ENCODE measurements at places on chromosomes 1 and 21. TPM values are rescaled to one million over a fixed set of nuclear protein-coding genes. Genes with fewer than 3 reads are reported as not detected.
A peak's percentile ranks its signal among the peaks of the same experiment; 100 is the strongest.

DNA sequence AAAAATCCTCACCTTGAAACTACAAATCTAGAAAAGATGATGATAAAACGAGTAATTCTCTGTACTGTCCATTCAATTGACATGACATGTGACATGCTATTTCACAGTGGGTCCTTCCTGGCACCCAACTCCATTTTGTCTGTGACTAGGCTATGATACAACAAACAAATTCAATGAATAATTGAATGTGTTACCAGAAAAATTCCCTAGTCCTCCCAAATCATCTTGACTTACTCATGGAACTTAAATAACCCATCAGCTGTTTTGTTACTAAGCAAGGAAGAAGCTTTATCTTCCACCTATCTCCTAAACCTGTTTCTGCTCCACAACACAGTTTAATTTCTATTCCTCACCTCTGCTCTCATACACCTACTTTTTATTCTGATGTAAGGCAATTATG, 30.4 kb downstream of the B3GALNT2 start:
- peaks cover 12% of the 10 kb centered on the region for H3K36me3 ChIP-seq
- H3K4me1 ChIP-seq, result peaks cover 5% of the 10 kb centered on the region
- no peak for DNase-seq
- no peaks in the 10 kb centered on the region for H3K27me3 ChIP-seq

DNA sequence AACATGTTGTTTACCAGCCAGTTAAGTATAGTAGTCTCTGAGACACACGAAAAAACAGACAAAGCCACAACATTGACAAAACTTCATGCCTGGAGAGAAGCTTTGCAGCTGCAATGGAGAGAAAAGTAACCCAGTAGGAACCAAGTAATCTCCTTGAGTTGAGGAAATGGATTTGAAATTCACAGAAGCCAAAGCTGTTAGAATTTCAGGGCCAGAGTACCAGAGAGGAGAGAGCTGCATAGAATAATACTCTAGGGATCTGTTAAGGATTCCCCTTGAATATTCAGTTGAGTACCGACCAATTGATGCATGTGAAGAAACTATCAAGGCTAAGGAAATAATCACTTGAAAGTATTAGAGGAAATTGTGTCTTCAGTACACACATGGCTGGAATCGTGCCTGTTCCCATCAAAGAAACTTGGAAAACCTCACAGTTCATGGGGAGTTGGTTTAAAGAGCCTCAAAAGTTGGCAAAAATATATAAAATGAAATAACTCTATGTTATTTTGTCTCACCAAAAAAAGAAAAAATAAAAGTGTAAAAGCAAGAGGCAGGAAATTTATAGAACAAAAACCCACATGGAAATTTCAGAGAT, 324.0 kb upstream of the NEGR1 start:
- no peaks in the 10 kb centered on the region for H3K4me1 ChIP-seq
- peaks cover 18% of the 10 kb centered on the region for H3K27me3 ChIP-seq
- H3K36me3 ChIP-seq, result no peaks in the 10 kb centered on the region
- DNase-seq, result no peak
- no peak overlapping the region for H3K4me3 ChIP-seq

DNA sequence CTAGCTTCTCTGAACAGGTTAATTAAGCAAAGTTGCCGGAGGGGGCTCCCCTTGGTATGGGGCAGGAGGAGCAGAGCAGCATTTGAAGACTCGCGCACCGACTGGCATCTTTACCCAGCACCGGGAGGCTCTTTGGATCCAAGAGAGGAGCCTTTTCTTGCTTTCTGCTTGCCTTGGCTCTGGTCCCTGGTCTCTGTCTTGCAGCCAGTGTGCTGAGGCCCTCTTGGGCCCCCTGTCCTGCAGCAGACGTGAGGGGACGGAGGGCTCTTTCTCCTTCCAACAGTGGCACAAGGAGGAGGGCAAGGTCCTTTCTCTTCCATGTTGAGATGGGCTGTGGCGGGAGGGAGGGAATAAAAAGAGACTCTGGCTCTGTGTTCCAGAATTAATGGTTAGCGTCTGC, 45.6 kb downstream of the ZBTB18 start:
- H3K4me1 ChIP-seq, result peaks cover 31% of the 10 kb centered on the region
- no peak overlapping the region for H3K4me3 ChIP-seq
- H3K27ac ChIP-seq, result no peak overlapping the region
- DNase-seq, result no peak
- no peaks in the 10 kb centered on the region for H3K27me3 ChIP-seq
- H3K36me3 ChIP-seq, result no peaks in the 10 kb centered on the region

DNA sequence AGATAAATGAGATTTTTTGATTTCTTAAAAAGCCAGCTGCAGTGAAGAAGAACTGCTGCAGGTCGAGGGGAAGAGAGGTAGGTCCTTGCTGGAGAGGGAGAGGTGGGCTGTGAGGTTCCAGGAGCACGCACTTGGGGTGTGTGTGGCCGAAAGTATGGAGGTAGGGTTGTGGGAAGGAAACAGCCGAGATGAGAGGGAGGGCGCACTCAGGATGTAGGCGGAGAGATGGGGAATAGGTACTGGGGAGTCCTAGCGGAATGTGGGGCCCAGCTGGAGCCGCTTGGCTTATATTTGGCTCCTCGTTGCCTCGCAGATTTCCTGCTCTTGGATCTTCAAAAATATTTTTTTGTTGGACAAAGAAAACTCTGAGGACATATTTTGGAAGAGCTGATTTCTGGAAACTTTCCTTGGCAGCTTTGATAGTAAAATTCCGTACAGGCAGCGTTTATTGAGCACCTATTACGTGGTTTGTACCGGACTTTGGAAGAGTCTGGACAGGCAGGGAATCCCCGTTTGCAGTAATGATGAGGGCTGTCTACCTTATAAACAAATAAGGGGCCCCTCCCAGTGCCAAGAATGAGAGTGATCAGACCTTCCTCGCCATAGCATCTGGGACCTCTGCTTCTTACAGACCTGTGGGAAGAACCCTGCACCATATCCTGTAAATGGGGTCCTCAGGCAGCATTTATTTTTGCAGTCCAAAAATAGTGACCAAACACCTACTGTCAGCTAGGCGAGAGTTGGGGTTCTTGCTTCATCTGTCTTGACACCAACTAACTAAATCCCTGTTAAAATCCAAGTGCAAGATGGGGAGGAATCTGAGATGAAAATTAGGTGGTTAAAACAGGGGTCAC, 1.5 kb downstream of the LRRC8D start:
- no peaks in the 10 kb centered on the region for H3K36me3 ChIP-seq
- peak overlapping the region; percentile 77 for H3K4me3 ChIP-seq
- no peak for DNase-seq
- peaks cover 21% of the 10 kb centered on the region for H3K4me1 ChIP-seq
- no peaks in the 10 kb centered on the region for H3K27me3 ChIP-seq

GRCh38 chr1:173864179-173864867, 3.5 kb downstream of the GAS5 start:
- DNase-seq, result no peak
- H3K4me3 ChIP-seq, result peak overlapping the region; percentile 91
- H3K27me3 ChIP-seq, result no peaks in the 10 kb centered on the region
- peak overlapping the region; percentile 51 for H3K27ac ChIP-seq

- no peak for DNase-seq
- no peaks in the 10 kb centered on the region for H3K27me3 ChIP-seq
- H3K36me3 ChIP-seq, result no peaks in the 10 kb centered on the region
- no peak overlapping the region for H3K4me3 ChIP-seq
Measured at GRCh38 chr1:116697548-116698243, 30.2 kb upstream of the IGSF3 start.

GRCh38 chr1:113178522-113178921, 105.5 kb downstream of the LRIG2 start:
- no peak overlapping the region for H3K4me3 ChIP-seq
- no peaks in the 10 kb centered on the region for H3K36me3 ChIP-seq
- no peak for DNase-seq
- peaks cover 40% of the 10 kb centered on the region for H3K27me3 ChIP-seq

DNA sequence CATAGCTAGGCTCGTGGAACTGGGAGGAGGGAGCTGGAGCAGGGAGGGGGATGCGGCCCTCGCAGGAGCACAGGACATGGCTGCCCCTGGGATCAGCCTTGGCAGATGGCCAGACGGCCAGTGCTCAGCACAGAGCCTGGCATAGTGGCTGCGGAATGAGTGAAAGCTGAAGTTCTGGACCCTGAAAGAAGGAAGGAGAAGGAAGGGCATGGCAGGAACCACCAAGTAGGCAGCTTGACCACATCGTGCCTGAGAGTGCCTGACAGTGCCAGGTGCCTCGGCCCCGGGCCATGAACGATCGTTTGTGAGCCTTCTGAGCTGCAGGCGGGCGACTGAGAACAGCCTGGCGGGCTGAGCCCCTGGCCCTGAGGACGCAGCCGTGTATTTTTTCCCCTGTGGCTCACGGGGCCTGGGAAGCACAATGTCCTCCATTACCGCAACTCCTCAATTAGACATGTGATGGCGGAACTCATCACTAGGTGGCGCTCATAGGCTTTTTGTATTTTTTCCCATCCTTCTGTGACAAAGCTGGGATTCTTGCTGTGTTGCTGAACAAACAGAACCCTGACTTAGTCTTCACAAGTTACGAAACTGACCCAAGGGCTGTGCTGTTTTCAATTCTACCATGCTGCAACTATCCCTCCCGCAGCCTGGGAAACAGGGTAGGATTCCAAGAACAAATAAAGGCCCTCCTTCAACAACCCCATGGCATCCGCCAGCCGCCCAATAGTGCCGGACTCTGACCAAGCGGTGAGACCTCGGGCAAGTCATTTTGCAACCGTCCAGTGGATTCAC, 29.9 kb upstream of the TMEM61 start:
- H3K4me3 ChIP-seq, result no peak overlapping the region
- H3K27ac ChIP-seq, result peak overlapping the region; percentile 79
- no peaks in the 10 kb centered on the region for H3K36me3 ChIP-seq
- H3K4me1 ChIP-seq, result peaks cover 30% of the 10 kb centered on the region
- no peak for DNase-seq

DNA sequence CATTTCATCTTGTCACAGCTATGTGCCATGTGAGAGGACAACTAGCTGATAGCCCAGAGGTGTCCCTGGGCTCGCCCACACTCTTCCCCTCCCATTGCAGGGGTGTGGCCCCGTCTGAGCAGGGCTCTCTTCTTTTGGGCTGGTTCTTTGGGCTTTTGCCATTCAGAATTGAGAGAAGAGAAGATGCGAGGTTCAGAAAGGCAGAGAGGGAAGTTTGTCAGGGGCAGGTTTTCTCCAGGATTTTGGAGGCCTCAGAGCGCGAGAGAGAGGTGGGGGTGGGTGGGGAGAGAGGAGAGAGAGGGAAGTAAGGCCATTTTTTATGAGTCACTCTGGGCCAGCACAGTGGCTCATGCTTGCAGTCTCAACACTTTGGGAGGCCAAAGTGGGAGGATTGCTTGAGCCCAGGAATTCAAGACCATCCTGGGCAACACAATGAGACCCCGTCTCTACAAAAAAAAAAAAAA, 5.2 kb downstream of the IFI6 start:
- no peak overlapping the region for H3K4me3 ChIP-seq
- no peaks in the 10 kb centered on the region for H3K27me3 ChIP-seq
- H3K4me1 ChIP-seq, result peaks cover 24% of the 10 kb centered on the region
- H3K27ac ChIP-seq, result no peak overlapping the region

DNA sequence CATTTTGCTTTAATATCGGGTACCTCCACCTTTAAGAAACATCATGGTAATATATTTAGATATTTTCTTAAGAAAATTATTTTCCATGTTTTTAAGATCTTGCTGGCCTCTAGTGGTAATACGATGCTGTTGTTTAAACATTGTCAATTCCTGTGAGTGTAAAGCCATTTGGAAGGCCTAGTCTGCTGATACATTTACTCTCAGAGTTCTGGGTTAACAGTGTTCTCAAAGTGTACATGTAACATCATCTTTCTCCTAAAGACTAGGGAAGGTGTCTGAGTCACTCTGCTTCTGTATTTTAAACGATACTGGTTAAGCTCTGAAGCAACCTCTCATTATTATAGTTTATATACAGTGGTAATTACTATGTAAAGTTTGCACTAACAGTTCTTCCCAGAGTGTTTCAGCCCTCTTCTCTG, 189.1 kb downstream of the RASAL2 start:
- peaks cover 51% of the 10 kb centered on the region for H3K4me1 ChIP-seq
- no peak overlapping the region for H3K4me3 ChIP-seq
- H3K27ac ChIP-seq, result no peak overlapping the region
- H3K27me3 ChIP-seq, result no peaks in the 10 kb centered on the region
- peaks cover 10% of the 10 kb centered on the region for H3K36me3 ChIP-seq
- DNase-seq, result no peak

PDZK1 gene
- total RNA-seq, result 1.1 TPM

CFAP126 gene
- not detected for total RNA-seq

All from chondrocyte (in vitro differentiated cells).